ENCODE measurements at places on chromosomes 4 and X. TPM values are rescaled to one million over a fixed set of nuclear protein-coding genes. Genes with fewer than 3 reads are reported as not detected.

DNA sequence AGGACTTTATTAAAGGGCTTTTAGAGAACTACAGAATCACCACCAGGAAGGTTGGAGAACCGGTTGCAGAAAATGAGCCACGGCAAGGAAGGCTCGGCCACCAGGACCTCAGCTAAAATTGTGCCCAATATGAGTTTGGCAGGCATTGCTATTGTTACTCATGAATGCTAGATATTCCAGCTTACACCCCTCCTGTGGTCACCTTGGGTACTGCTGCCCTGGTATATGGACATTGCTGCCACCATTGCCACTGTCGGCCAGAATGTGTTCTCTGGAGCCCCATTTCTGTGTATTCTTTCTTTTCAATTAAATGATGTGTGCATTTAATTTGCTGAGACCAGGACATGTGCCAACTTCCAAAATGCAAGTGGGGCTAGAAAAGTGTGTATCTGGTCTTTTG lies 626.7 kb upstream of the BOD1L1 start:
- peak; percentile 50 for DNase-seq

DNA sequence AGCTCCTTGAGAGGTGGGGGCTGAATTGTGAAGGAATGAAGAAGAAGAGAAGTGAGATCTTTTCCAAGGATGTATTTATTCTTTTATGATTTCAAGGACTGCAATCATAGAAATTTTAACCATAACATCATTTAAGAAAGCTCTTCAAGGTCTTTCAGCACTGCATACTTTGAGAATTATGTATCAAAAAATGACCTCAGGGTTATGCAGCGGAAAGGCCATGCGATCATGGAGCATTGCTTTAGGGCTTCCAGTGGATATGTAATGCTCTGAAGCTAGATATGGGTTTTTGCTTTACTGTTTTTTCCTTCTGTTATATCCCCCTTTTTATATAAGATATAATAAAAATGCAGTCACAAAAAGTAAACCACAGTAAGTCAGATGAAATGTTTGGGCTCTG lies 38.7 kb downstream of the SGMS2 start:
- peak; percentile 17 for DNase-seq

DNA sequence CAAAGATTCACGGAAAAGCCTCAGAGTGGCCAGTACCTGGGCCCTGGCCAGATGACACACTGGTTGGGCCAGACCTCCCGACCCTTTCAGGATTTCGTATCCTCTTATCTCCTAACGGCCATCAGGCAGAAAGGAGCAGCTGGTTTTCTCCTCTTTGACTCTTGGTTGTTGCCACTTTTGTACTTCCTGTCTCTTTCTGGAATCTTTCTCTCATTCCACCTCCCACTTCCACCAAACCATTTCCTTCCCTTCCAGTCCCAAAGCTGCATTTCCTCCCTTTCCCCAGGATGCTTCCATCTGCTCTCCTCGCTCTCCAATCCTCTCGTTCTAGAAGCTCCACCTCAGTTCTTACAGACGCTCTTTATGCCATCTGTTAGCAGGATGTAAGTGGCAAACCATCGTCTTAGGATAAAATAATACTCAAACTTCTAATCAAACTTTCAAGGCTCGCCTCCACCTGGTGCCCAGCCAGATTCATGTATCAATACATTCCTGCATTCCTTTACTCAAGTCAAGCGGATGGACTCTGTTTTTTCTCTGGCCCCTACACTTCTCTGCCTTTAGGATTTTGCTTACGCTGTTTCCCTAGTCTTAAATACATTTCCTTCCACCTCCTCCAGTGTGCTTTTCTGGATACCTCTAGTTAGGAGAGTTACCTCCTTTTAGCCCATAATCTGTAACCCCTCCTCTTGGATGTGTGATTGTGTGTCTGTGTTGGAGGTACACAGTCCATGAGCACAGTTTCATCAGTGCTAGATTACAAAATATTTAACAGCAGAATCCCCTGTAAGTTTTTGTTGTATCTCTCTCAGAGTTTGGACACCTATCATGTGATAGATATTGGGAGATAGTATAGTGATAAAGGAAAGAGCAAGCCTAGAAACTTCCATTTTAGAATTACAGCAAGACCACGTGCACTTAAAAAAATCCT lies 70.4 kb downstream of the LDB2 start:
- peak; percentile 24 for DNase-seq

CD40LG gene
- not detected for total RNA-seq

DNA sequence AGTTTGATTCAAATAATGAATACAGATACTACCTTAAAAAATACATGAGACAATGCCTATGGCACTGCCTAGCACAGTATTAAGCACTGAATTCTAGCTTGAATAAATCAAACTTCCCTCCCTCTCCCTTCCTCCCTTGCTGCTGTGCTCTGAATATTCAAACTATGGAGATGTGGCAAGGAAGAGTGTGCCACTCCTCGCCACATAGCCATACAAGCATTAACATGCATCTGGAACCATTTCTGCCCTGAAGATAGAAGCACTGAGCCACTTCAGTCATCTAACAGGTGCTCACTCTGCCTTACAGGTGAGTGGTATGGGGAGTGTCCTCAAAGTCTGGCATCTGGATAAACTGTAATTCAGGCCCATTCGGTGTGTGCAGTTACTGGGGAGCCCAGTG lies 276.9 kb downstream of the ARHGAP24 start:
- DNase-seq, result no peak

GRCh38 chr4:72365981-72366380 lies 203.0 kb downstream of the ADAMTS3 start:
- DNase-seq, result no peak

GRCh38 chr4:76275486-76276124 lies 24.1 kb downstream of the FAM47E start:
- DNase-seq, result no peak

DNA sequence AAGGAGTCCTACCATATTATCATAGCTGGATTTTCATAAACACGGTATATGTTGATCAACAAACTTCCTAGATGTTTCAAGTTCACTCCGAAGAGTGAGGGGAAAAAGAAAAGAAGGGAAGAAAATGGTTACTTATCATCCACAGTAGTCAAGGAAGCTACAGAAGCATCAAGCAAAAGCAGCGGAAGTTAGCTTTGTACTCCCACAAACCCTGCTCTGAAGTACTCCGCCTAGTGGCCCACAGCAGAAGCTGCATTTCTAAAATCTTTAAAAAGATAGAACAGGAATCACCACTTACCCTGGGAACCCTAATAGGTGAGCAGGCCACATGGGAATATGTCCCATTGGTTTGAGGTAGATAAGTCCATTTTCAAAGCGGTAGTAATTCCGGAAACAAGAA lies 28.5 kb upstream of the FRG1 start:
- no peak for DNase-seq

RS1 gene
- not detected for total RNA-seq
